ENCODE measurements at places on chromosomes 16 and 17.

GRCh38 chr16:83843657-83844056, 35.9 kb downstream of the HSBP1 start:
- no peak overlapping the region for H3K4me3 ChIP-seq
- no peaks in the 10 kb centered on the region for H3K4me1 ChIP-seq
- no peaks in the 10 kb centered on the region for H3K36me3 ChIP-seq
- no peak for DNase-seq
- no peak overlapping the region for H3K27ac ChIP-seq
- no peaks in the 10 kb centered on the region for H3K27me3 ChIP-seq

- H3K4me1 ChIP-seq: no peaks in the 10 kb centered on the region
- DNase-seq: no peak
- no peak overlapping the region for H3K4me3 ChIP-seq
- H3K36me3 ChIP-seq: peaks cover 15% of the 10 kb centered on the region
- no peaks in the 10 kb centered on the region for H3K27me3 ChIP-seq
- no peak overlapping the region for H3K27ac ChIP-seq
These were observed 40.1 kb downstream of the RANBP10 start for GRCh38 chr16:67766291-67766690.

DNA sequence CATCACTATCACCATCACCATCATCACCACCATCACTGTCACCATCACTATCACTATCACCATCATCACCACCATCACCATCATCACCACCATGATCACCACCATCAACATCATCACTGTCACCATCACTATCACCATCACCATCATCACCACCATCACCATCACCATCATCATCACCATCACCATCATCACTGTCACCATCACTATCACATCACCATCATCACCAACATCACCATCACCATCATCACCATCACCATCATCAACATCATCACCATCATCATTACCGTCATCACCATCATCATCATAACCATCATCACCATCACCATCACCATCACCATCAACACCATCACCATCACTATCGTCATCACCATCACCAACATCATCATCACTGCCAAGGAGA, 273.8 kb downstream of the FOXL1 start:
- no peaks in the 10 kb centered on the region for H3K27me3 ChIP-seq
- no peaks in the 10 kb centered on the region for H3K4me1 ChIP-seq
- H3K27ac ChIP-seq: no peak overlapping the region
- H3K4me3 ChIP-seq: no peak overlapping the region

DNA sequence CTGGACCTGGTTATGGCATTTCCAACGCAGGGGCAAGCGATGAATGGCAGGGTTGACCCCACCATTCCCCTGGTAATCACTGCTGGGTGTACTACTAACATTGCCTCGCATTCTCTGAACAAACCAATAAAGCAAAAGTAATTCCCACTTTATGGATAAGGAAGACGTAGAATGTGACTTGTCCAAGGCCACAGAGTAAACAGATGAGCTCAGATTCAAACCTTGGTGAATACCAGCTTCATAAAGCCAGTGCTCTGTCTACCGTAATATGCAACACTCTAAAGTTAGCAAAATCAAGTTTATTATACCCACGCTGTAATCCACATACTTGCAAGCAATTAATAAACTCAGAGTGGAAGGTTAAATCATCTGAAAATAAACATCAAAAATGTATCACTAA, 59.6 kb downstream of the ANKFY1 start:
- H3K27me3 ChIP-seq: no peaks in the 10 kb centered on the region
- H3K27ac ChIP-seq: peak overlapping the region; percentile 88
- peaks cover 23% of the 10 kb centered on the region for H3K4me1 ChIP-seq
- H3K36me3 ChIP-seq: no peaks in the 10 kb centered on the region
- DNase-seq: no peak

- H3K27ac ChIP-seq: peak overlapping the region; percentile 78
- no peaks in the 10 kb centered on the region for H3K36me3 ChIP-seq
- no peak for DNase-seq
- peak overlapping the region; percentile 47 for H3K4me3 ChIP-seq
These were observed 18.5 kb downstream of the ARL4D start for GRCh38 chr17:43416998-43417890.

DNA sequence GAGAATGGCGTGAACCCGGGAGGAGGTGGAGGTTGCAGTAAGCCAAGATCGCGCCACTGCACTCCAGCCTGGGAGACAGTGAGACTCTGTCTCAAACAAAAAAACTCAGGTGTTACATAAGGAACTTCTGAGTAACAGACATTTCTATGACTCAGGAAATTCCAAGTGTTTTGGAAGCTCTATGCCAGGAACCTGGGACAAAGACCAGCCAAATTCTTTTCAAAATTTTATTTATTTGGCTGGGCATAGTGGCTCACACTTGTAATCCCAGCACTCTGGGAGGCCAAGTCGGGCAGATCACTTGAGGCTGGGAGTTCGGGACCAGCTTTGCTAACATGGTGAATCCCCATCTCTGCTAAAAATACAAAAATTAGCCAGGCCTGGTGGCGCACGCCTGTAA, 5.2 kb upstream of the SH2B1 start:
- no peak overlapping the region for H3K27ac ChIP-seq
- H3K36me3 ChIP-seq: no peaks in the 10 kb centered on the region
- H3K4me1 ChIP-seq: peaks cover 8% of the 10 kb centered on the region
- H3K4me3 ChIP-seq: no peak overlapping the region
- H3K27me3 ChIP-seq: no peaks in the 10 kb centered on the region
- DNase-seq: no peak

GRCh38 chr16:88358023-88358420, 24.7 kb upstream of the ZNF469 start:
- no peaks in the 10 kb centered on the region for H3K4me1 ChIP-seq
- H3K27ac ChIP-seq: no peak overlapping the region
- no peak overlapping the region for H3K4me3 ChIP-seq
- H3K27me3 ChIP-seq: no peaks in the 10 kb centered on the region

DNA sequence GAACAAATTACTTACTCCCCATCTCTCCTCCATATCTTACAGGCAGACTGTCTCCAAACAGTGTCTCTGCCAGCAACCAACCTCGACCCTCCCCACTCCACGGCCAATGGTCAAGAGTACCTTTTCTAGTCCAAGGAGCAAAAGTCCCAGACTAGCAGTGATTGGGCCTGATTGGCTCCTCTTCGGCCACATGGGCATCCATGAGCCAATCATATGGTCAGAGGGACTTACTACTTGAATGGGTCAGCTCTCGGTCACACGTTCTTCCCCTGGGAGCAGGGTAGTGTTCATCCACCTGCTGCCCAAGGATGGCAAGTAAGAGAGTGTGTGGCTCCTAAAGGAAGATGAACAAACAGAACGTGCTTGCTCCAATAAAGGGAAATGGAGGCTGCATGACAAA, 84.6 kb downstream of the C16orf78 start:
- H3K4me1 ChIP-seq: no peaks in the 10 kb centered on the region
- no peaks in the 10 kb centered on the region for H3K27me3 ChIP-seq

GRCh38 chr17:59638553-59638952, 18.9 kb downstream of the CLTC start:
- DNase-seq: no peak
- no peak overlapping the region for H3K27ac ChIP-seq

DNA sequence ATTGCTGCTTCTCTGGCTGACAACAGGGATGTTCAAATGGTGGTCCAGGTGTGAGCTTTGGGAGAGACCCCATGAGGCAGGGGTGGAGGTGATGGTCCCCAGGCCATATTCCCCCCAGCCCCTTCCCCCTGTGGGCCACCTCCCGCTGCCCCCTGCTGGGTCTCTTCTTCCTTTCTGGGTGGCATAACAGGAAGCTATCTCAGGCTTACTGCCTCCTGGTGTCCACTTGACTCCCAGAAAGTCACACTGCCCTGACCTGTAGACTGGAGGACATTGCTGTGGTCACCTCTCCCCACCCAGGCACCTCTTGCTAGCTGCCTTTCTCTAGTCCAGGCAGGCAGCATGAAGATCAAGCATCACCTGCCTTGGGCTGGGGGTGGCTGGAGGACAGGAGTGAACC, 46.4 kb upstream of the PLCG2 start:
- no peak overlapping the region for H3K4me3 ChIP-seq
- H3K36me3 ChIP-seq: no peaks in the 10 kb centered on the region
- peaks cover 11% of the 10 kb centered on the region for H3K4me1 ChIP-seq
- H3K27ac ChIP-seq: no peak overlapping the region
- H3K27me3 ChIP-seq: no peaks in the 10 kb centered on the region
- DNase-seq: no peak

DNA sequence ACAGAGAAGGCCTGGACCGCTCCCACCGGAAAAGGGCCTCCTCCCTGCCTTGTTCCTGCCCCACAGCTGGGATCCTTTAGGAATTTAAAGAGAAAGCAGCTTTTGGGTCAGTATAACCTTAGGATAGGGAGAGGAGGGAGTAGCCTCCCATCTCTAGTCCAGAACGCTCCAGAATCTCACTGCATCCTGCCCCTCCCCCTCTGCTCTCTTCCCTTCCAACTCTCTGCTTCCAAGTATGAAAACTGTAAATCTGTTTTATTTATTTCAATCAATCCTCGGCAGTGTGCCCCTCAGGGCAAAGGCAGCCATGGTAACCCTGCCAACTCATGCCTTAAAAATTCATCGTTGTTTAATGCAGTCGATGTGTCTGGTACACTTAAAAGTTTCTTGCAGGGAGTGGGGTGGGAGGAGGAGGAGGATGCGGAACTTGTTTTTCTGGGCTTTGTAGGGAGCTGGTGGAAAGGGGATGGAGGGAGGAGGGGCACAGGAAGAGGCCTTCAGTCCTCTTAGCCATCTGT, 21.2 kb upstream of the MTSS2 start:
- H3K27me3 ChIP-seq: no peaks in the 10 kb centered on the region
- H3K27ac ChIP-seq: peak overlapping the region; percentile 87
- H3K4me1 ChIP-seq: peaks cover 59% of the 10 kb centered on the region
- no peaks in the 10 kb centered on the region for H3K36me3 ChIP-seq
- no peak for DNase-seq

GRCh38 chr16:500709-501108, 26.8 kb upstream of the CAPN15 start:
- H3K27me3 ChIP-seq: no peaks in the 10 kb centered on the region
- no peak overlapping the region for H3K27ac ChIP-seq
- H3K4me3 ChIP-seq: no peak overlapping the region
- peaks cover 14% of the 10 kb centered on the region for H3K36me3 ChIP-seq

DNA sequence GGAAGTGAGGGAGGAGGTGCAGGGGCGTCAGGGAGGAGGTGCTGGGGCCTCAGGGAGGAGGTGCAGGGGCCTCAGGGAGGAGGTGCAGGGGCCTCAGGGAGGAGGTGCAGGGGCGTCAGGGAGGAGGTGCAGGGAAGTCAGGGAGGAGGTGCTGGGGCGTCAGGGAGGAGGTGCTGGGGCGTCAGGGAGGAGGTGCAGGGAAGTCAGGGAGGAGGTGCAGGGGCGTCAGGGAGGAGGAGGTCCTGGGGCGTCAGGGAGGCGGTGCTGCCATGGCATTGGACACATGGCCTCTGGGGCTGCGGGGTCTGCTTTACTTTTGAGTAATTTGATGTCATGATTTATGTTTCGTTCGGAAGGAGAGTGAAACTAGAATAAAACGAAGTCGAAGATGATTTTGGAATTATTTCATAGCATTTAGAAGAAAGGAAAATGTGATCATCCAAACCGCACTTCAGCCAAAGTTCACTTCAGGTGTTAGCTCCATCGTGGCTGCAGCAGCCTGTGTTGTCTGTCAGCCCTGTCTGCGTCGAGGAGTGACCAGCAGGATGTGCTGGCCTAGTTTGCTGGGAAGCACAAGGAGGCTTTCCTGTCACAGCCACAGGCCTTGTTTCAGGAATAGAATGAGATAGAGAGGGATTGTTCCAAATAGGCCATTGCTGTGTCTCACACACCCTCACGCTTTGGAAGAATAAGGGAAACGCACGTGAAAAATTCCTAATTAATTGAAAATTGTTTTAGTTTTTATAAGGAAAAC, 42.8 kb downstream of the RAB11FIP3 start:
- DNase-seq: no peak
- no peaks in the 10 kb centered on the region for H3K27me3 ChIP-seq

DNA sequence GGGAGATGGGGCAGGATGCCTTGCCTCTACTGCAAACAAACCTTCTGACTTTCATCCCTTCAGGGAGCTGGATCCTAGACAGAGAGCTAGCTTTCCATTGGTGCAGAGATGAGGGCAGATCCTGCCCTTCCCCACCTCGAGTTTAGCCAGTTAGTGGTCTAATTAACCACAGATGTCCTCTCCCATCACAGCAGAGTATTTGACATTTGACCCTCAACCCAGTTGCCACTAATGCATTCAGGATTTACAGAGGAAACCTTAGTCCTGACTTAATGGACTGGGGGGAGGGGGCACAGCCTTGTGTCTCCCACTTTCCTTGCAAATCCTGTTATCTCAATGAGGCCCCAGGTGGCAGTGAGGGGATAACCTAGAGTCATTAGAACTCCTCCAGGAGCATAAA, 10.2 kb downstream of the PIP4K2B start:
- H3K27me3 ChIP-seq: no peaks in the 10 kb centered on the region
- no peak overlapping the region for H3K4me3 ChIP-seq
- H3K36me3 ChIP-seq: peaks cover 28% of the 10 kb centered on the region
- no peak overlapping the region for H3K27ac ChIP-seq
- no peak for DNase-seq

- DNase-seq: no peak
- peaks cover 32% of the 10 kb centered on the region for H3K4me1 ChIP-seq
- peaks cover 9% of the 10 kb centered on the region for H3K36me3 ChIP-seq
- peak overlapping the region; percentile 95 for H3K27ac ChIP-seq
These were observed 2.3 kb upstream of the HOXB2 start for GRCh38 chr17:48546924-48547807.

DNA sequence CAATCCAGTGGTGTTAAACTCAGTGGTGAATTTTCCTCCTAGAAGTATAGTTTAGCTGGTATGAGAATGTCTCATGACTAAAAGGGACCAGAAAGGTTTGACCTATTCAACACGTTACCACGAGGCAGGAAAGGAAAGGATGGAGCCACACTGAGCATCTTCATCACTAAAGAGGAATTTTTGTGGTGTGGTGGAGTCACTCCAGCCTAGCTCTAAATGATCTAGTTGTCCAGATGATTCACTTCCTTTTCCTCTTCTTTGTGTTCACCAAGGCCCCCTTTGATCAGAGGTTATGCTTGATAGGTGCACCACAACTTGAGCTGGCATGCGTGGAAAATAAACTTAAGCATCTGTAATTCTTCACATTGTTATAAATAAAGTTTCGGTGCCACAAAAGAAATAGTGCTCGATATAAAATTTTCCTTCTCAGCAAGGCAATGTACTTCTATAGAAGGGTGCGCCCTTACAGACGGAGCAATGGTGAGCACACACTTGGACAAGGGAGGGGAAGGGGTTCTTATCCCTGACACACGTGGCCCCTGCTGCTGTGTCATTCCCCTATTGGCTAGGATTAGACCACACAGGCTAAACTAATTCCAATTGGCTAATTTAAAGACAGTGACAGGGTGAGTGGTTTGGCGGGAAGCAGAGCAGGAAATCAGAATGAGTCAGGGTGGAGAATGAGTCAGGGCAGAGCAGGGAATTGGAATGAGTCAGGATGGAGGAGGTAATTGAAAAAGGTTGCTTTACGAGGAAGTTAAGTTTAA, 254.6 kb downstream of the HS3ST3A1 start:
- no peak overlapping the region for H3K27ac ChIP-seq
- no peaks in the 10 kb centered on the region for H3K27me3 ChIP-seq
- no peak for DNase-seq
- no peaks in the 10 kb centered on the region for H3K4me1 ChIP-seq

DNA sequence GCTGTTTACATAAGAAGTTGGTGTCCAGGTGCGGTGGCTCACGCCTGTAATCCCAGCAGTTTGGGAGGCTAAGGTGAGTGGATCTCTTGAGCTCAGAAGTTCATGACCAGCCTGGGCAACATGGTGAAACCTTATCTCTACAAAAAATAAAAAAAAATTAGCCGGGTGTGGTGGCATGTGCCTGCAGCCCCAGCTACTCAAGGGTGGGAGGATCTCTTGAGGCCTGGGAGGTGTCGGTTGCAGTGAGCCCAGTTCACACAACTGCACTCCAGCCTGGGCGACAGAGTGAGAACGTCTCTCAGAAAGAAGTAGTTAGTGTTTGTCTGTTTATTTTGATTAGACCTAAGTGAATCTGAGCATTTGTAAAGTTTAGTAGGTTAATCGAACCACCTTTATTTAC, 12.8 kb downstream of the DDX19A start:
- no peak overlapping the region for H3K27ac ChIP-seq
- no peak for DNase-seq
- H3K4me1 ChIP-seq: no peaks in the 10 kb centered on the region
- H3K36me3 ChIP-seq: peaks cover 79% of the 10 kb centered on the region
